Stimulated activated CD8-positive, alpha-beta memory T cell treated with anti-CD3 and anti-CD28 coated beads, Interleukin-7, amount 100 ng/mL, for 4 hours (primary cell): ENCODE measurements at places on chromosomes 7 and 10.

- no peak for DNase-seq
These were observed 196.4 kb downstream of the CREB5 start for GRCh38 chr7:28608731-28609130.

GRCh38 chr10:124989526-124989925 lies 47.6 kb downstream of the ZRANB1 start:
- no peak for DNase-seq

DNA sequence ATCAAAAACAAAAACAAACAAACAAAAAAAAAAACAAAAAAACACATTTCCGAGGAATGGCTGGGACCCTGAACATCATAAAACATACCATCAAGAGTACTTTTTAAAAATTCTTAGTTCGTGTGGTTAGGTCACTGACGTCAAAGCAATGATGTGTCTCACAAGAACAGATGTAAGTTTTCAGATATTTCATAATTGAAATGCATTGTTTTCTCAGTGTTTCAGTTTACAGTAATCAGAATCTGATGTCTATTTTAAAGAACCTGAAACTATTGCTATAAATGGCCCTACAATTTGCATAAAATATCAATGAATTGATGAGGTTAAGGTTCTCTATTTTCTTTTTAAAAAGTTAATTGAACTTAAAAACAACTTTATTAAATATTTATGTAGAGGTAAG lies 103.7 kb upstream of the HGF start:
- DNase-seq: no peak

- no peak for DNase-seq
These were observed 56.3 kb upstream of the LBX1 start for GRCh38 chr10:101285519-101286070.

DNA sequence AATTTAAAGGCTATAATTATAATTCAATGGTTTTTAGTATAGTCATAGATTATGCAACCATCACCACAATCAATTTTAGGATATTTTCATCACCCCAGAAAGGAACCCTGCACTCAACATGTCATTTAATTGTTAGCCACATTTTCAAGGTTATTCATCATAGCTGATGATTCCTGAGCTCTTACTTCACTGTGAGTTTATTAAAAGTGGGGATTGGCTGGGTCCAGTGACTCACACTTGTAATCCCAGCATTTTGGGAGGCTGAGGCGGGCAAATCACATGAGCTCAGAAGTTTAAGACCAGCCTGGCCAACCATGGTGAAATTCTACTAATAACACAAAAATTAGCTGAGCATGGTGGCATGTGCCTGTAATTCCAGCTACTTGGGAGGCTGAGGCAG lies 787 bp downstream of the CCL26 start:
- no peak for DNase-seq

DNA sequence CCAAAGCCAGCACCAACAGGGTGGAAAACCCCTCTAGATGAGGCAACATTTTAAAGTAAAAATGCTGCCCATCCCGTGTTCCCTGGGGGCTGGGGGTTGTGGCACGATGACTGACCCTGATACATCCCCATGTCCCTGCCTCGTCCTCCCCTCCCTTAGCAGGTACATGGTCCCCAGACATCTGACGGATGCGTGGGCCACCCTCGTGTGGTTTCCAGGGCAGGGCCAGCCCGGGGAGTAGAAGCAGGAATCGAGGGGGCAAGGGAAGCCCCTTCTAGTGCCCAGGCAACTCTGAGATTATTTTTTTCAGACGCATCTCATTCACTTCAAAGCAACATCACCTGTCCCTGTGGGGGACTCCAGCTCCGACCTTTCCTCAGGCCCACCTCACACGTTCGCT lies 3.5 kb downstream of the TMEM130 start:
- no peak for DNase-seq

DNA sequence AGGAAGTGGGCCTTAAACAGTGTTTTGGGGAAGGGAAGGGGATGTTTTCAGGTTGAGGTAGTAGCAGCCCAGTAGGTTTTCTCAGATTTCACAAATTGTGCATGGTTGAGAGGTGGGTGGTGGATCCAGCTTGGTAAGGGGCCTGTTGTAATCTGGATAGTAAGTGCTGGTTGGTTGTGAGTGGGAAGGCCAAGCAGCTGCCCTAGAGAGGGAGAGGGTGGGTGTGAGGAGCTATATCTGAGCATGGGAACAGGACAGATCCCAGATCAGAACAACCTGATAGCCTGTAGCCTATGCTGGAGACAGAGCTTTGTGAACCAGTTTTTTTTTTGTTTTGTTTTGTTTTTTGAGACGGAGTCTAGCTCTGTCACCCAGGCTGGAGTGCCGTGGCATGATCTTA lies 53.9 kb upstream of the ZMIZ2 start:
- no peak for DNase-seq

DNA sequence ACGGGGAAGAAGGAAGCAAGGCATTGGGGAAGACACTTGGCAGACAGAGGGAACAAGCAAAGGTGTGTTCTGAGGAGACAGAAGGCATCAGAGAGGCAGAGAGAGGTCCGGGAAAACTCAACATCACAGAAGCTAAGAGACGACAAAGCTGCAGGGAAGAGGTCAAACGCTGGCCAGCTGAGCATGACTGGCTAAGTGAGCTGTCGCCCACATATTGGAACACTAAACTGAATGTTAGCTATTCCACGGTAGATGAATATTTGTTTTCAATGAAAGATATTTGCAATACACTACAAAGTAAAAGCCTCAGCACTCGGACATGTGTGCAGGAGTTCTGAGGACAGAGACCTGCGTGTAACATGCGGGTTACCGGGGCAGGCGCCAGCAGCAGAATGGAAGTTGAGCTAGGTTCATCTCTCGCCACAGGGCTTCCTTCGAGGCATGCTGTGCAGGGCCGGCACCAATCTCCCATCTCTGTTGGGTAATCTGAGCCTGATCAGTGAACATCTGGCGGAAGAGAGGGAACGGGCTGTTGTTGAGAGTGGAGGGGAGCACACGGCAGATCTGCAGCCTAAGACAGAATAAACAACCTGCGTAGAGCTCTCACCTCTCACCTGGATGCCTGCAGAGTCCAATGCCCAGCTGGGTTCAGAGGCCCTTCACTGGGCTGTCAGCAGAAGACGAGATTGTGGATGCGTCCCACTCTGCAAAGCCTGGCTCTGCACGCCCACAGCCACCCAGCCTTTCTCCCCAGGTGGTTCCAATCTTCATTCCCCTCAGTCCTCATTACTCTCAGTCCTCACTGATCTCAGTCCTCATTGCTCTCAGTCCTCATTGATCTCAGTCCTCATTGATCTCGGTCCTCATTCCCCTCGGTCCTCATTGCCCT lies 35.9 kb downstream of the INSIG1 start:
- DNase-seq: no peak

GRCh38 chr7:87128861-87129267 lies 23.4 kb upstream of the DMTF1 start:
- no peak for DNase-seq

DNA sequence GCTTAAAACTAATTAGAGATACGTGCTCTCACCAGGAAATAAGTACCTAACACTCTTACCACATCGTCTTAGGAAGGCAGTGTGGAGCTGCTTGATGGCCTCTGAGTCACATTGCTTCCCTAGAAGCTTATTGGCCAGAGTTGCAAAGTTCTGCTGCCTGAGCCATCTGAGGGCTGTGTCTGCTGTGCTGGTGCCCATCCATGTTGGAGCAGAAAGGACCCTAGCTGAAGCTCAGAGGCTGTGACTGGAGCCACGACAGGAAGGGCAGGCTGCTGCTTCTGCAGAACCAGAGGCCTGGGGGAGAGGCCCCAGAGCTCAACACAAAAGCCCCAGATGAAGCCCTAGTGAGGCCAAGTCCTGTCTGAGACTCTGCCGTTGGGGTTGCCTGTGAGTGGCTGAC lies 64.8 kb upstream of the IGFBP3 start:
- DNase-seq: no peak

DNA sequence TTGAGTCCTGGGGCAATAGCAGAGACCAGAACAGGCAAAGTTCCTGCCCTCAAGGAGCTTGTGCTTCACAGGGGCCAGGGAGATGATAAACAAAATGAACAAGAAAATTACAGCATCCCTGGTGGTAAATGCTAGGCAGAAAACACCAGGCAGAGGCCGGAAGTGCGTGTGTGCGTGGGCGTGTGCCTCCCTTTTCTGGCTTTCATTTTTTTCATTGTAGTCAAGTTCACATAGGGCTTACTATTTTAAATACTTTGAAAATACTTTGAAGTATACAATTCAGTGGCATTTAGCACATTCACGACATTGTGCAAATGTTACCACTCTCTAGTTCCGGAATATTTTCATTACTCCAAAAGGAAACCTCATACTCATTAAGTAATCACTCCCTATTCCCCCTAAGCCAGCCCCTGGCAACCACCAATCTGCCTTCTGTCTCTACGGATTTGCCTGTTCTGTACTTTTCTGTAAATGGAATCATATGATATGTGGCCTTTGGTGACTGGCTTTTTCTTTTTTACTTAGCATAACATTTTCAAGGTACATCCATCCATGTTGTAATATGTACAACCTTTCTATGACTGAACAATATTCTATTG lies 88.1 kb upstream of the PDCD4 start:
- DNase-seq: peak; percentile 47

DNA sequence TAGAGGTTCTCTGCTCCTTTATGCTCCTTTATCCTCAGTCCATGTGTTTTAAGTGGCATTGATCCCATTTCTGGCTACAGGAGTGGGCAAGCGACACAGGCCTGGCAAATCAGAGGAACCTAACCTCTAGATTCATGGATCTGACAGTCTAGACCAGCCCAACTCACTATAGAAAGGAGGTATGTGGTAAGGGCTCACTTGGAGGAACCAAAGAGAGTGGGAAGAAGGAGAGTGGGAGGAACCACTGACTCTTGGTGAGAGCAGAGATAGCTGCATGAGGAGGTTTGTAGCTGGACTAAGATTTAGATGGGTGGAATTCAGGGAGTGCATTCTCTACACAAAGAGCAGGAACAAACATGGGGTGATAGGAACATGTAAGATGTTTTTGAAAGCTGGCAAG lies 11.6 kb upstream of the FRAT1 start:
- DNase-seq: no peak

- DNase-seq: no peak
These were observed 11.3 kb downstream of the FAM221A start for GRCh38 chr7:23691320-23691719.

DNA sequence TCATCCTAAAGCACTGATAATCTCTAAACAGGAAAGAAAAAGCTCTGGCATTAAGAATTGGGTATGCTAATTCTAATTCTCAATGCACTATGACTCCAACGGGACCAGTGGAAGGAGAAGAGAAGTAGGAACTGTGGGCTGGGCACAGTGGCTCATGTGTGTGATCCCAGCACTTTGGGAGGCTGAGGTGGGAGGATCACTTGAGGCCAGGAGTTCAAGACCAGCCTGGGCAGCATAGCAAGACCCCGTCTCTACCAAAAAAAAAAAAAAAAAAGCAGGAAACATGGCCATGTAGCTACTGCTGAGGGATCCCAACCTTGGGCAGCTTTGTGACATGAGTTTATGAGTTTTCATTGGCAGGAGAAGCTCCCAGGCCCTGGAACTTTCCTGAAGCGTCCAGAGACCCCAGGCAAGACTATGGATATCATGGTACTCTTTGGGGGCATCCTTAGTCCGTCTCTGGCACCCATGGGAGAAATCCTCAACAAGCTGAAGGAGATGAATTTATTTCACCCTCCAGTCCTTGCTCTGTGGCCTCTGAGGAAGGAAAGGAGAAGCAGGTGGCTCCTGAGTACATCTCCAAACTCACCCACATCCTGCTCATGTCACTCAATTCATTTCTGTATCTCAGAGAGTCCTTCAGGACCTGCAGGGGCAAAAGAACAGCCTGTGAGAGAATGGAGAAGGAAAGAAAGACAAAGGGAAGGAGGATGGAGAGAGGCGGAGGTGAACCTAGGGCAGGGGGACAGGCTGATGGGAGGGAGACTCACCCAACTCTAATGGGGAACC lies 99.5 kb downstream of the SPDYE5 start:
- no peak for DNase-seq

GRCh38 chr7:18086165-18087025 lies 58.7 kb upstream of the PRPS1L1 start:
- no peak for DNase-seq
